Glutamatergic neuron (in vitro differentiated cells): ENCODE measurements at places on chromosomes 2 and 18. TPM values are rescaled to one million over a fixed set of nuclear protein-coding genes. Genes with fewer than 3 reads are reported as not detected.
A peak's percentile ranks its signal among the peaks of the same experiment; 100 is the strongest.

DNA sequence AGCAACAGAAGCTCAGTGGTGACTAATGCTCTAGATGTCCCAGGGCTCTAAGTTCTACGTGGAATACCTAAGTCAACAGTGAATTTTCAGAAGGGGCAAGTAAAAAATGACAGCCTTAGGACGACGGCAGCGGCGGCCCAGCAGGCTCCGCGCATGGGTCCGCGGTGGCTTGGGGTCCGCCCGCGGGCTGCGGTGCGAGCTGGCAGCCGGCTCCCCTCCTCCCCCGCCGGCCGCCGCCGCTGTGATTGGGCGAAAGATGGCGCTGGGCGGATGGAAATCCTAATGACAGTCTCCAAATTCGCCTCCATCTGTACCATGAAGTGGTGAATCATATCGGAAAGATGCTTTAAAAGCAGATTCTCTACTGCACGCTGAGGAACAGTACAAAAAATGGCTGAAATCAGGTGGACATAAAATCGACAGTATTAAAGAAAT is 74.7 kb downstream of the HNRNPLL start:
- H3K27ac ChIP-seq, result peak overlapping the region; percentile 56
- DNase-seq, result peak; percentile 83
- H3K4me1 ChIP-seq, result peaks cover 24% of the 10 kb centered on the region
- H3K4me3 ChIP-seq, result peak overlapping the region; percentile 82

The SLC14A1 gene
- not detected for total RNA-seq

GRCh38 chr2:180655393-180655792 is 325.0 kb upstream of the UBE2E3 start:
- no peak overlapping the region for H3K4me3 ChIP-seq
- H3K27ac ChIP-seq, result no peak overlapping the region
- no peak for DNase-seq
- H3K4me1 ChIP-seq, result no peaks in the 10 kb centered on the region

The POMC gene
- total RNA-seq, result 0.29 TPM

DNA sequence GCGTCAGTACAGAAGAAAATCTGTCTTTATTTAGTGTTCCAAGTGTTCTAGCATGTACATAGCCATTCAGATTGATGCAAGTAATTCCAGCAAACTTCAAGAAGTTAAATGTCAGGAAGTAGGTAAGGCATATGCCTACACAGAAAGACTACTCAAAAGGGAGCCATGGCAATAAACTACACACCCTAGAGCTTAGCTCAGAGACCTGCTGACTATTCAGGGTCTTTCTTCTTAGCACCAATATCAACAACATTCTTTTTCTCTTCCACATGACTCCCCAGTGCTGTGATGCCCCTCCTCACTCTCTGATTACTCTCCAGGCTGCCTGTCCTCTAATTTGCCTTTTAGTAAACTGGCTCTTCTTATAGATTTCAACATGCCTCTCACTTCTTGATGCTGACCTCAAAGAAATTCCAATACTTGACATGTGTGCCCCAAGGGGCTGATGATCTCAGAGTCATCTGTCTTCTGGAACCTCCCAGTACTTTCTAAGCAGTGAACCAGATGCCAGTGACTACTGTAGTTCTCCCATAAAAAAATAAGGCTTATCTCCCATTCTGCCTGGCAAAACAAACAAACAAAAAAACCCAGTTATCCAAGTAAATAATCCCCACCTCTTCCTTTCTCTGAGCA is 909.2 kb upstream of the FANCL start:
- H3K27ac ChIP-seq, result no peak overlapping the region
- no peak for DNase-seq
- no peaks in the 10 kb centered on the region for H3K27me3 ChIP-seq
